Activated naive CD4-positive, alpha-beta T cell treated with anti-CD3 and anti-CD28 coated beads, Interleukin-2, amount 50 U/mL, for 72 hours (primary cell): ENCODE measurements at places on chromosomes 3 and 15. TPM values are rescaled to one million over a fixed set of nuclear protein-coding genes. Genes with fewer than 3 reads are reported as not detected.

The ARNT2 gene
- total RNA-seq = not detected

The ISLR2 gene
- not detected for total RNA-seq

The MAP2K1 gene
- 131 TPM for total RNA-seq

The RARRES1 gene
- total RNA-seq = not detected

The SIDT1 gene
- 12.1 TPM for total RNA-seq

The SMAD6 gene
- 0.20 TPM for total RNA-seq

The GFM1 gene
- 82.6 TPM for total RNA-seq

The MEGF11 gene
- total RNA-seq = not detected

The NOP10 gene
- 202 TPM for total RNA-seq

The CDCP1 gene
- total RNA-seq = 1.5 TPM

The SLC7A14 gene
- total RNA-seq = not detected

The C3orf49 gene
- not detected for total RNA-seq

The LIPH gene
- not detected for total RNA-seq

The CHSY1 gene
- 54.1 TPM for total RNA-seq

The SLC51A gene
- not detected for total RNA-seq

The SLC6A11 gene
- not detected for total RNA-seq

The ADGRG7 gene
- not detected for total RNA-seq
